Activated CD4-positive, alpha-beta T cell treated with anti-CD3 and anti-CD28 coated beads for 48 hours (primary cell): ENCODE measurements at places on chromosomes 5 and 9.

GRCh38 chr5:177605078-177605477 lies 5.1 kb downstream of the B4GALT7 start:
- no peak for DNase-seq

GRCh38 chr5:113614191-113614590 lies 100.7 kb downstream of the YTHDC2 start:
- no peak for DNase-seq

GRCh38 chr9:75892216-75892911 lies 1.9 kb downstream of the PCSK5 start:
- DNase-seq: peak; percentile 57

DNA sequence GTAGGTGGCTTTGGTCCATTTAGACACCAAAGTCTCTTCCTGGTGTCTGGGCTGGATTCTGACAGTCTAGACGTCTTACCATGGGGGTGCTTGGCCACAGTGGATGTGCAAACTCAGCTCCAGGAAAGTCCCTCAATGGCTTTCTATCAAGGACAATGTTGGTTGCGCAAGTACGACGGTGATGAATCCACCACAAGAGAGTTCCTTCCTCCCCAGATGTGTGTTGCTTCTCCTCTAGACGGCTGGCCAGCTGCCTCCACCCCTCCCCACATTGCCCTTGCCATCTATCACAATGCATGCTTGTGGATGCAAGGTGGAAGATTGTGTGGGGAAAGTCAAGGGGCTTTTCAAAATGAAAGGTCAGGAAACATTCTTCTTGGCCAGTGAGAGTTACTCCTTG lies 89.7 kb upstream of the IRX2 start:
- DNase-seq: no peak

- DNase-seq: peak; percentile 7
Measured at GRCh38 chr9:78074385-78075291, 43.0 kb upstream of the GNAQ start.

DNA sequence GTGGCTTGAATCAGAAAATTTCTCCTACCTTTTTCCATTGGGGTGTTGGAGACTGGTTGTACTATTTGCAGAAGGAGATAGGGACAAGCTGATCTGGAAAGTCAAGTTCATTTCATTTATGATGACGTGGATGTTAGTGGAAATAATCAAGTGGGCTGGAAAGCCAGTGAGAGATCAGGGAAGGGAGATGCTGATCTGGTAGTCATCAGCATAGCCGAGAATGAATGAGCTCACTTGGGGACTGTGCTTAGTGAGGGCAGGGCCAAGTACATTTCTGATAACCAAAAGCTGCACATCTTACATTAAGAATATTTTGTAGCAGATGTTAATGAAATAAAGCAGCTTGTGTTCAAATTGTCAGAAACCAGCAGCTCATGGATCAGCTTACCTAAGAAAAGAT lies 12.1 kb downstream of the MAN2A1 start:
- DNase-seq: no peak

- DNase-seq: peak; percentile 48
Measured at GRCh38 chr9:129580211-129580915, 40.5 kb downstream of the C9orf50 start.

DNA sequence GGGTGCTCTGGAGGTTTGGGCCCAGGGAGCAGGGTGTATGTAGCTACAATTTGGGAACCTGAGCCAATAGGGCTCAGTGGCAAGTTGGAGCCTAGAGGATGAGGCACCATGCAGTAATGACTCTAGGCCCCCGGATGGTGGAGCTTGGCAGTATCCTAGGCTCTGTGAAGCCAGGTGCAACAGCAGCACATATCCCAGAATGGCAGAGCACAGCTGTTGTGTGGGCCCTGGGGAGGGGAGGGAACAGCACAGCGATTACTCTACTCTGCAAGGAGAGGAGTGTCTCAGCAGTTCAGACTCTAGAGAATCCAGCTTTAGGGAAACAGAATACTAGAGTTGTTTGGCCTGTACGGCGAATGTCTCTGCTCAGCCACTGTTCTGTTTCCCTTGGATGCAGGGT lies 56.1 kb downstream of the LRRTM2 start:
- no peak for DNase-seq

DNA sequence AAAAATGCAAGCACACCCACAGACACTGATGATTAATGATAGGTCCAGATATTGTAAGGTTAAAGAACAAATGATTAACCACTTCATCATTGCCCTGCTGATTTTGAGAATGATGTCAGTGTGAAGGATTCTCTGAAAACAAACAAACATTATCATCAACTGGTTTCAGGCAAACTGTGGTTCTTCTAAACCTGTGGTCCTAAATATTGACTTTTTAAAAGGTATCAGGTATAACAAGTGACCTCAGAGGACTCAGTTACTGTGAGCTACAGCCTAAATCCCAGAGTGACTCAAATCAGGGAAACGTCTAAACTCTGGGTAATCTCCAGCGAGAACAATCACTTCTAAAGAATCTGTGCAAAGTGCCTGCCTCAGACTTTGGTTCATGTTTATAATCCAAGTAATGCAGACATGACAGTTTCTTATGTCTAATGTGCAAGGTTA lies 172.3 kb upstream of the CDH6 start:
- no peak for DNase-seq

DNA sequence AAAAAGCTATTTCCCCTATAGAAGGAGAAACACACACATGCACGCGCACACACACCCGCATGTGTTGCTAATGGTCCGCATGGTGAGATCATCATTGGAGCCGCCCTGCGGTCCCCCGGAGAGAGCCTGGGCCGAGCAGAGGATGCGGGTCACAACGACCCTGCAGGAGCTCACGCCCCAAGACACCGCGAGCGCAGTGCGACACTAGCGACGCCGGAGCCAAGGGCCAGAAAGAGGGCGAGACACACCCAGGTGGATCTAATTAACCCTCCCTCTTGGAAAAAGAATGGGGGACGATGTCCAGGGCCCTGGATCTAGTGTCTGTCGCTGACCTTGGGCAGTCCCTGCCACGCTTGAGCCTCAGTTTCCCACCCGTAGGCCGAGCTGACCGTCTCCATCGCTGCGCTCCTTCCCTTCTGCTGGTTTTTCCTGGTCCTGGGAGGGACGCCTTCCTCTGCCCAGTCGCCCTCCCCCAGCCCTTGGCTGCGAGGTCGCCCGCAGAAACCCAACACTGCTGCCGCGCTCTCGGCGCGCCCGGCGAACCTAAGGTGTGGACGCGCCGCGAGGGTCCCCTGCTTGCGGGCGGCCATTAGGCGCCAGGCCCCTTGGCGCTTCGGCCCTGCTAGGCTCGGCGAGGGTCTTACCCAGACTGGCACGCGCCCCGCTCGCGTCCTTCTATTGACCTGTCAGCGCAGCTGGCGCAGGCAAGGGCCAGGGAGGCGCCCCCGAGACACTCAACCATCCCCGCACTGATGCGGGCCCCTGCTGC lies 47.5 kb upstream of the RNF20 start:
- DNase-seq: no peak
